ENCODE measurements at places on chromosomes 13 and 19.

- no peak for DNase-seq
Measured at GRCh38 chr19:407511-408440, 1.2 kb downstream of the C2CD4C start.

DNA sequence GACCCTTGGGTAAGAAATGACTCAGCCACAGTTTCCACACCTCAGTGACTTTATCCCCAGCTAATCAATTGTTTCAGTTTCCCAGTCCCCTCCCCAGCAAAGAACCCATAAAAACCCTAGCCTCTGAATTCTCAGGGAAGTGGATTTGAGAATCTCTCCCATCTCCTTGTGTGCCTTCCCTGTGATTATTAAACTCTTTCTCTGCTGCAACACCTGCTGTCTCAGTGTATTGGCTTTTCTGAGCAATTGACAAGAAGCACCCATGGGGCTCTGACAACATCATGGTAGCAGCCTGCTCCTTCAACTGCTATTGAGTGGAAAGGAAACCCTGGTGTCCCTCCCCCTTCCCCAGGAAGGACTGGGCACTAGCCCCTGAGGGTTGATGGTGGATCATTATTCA lies 73.7 kb downstream of the UQCRFS1 start:
- no peak for DNase-seq

DNA sequence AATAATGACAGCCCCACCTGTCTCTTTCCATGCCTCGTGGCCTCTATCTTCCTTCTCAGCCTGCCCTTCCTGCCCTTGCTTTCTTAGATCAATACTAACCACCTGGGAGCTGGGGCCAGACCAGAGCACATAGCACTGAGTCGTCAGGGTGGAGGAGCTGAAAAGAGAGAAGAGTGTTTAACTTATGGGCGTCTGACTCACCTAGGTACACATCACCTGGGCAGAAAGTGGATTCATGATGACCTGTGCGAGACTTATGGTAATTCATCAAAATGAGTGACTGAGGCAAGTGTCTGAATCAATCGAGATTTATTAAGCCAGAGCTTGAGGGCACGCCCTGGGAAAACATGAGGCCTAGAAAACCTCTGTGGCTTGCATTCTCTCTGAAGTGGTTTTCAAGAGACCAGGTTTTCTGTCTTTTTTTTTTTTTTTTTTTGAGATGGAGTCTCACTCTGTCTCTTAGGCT lies 19.2 kb downstream of the CEACAM6 start:
- no peak for DNase-seq

GRCh38 chr13:101624210-101624922 lies 171.9 kb downstream of the ITGBL1 start:
- DNase-seq, result no peak

GRCh38 chr13:27578121-27579030 lies 42.0 kb downstream of the LNX2 start:
- peak; percentile 41 for DNase-seq
